ENCODE measurements at places on chromosomes 4 and X. TPM values are rescaled to one million over a fixed set of nuclear protein-coding genes. Genes with fewer than 3 reads are reported as not detected.

STBD1 gene
- 1.9 TPM for total RNA-seq

EGFL6 gene
- 0.29 TPM for total RNA-seq

USP17L18 gene
- total RNA-seq = not detected

ZMYM3 gene
- total RNA-seq = 92.4 TPM

CCSER1 gene
- 11.6 TPM for total RNA-seq

RRH gene
- 0.33 TPM for total RNA-seq

ANXA3 gene
- total RNA-seq = 123 TPM

S100G gene
- not detected for total RNA-seq

ANAPC4 gene
- total RNA-seq = 48.4 TPM

SPANXN3 gene
- not detected for total RNA-seq

SMIM10 gene
- 2.2 TPM for total RNA-seq

FAM47E gene
- 3.4 TPM for total RNA-seq

FSTL5 gene
- total RNA-seq = 10.6 TPM

ENPEP gene
- total RNA-seq = 1.4 TPM

RAB41 gene
- total RNA-seq = not detected

RAB9B gene
- total RNA-seq = 2.4 TPM

OTUD4 gene
- total RNA-seq = 40.8 TPM

ODAM gene
- not detected for total RNA-seq

DUSP21 gene
- not detected for total RNA-seq

KLHL2 gene
- 22.1 TPM for total RNA-seq

MBNL3 gene
- total RNA-seq = 9.7 TPM

DHRSX gene
- total RNA-seq = 61.0 TPM

CLDN34 gene
- total RNA-seq = 0.42 TPM

INTU gene
- total RNA-seq = 18.8 TPM

CNGA1 gene
- total RNA-seq = 1.00 TPM

FAM241A gene
- total RNA-seq = 0.22 TPM

USP27X gene
- 7.6 TPM for total RNA-seq

SPARCL1 gene
- total RNA-seq = 0.41 TPM

RBM3 gene
- 140 TPM for total RNA-seq

ZFP42 gene
- total RNA-seq = 5.5 TPM

ZCCHC18 gene
- 5.1 TPM for total RNA-seq

FAM149A gene
- total RNA-seq = 13.5 TPM

NXF3 gene
- not detected for total RNA-seq

GLRA2 gene
- total RNA-seq = not detected

HTR2C gene
- 0.07 TPM for total RNA-seq

GPRASP2 gene
- total RNA-seq = 11.4 TPM

GSX2 gene
- not detected for total RNA-seq

MID1 gene
- total RNA-seq = 32.5 TPM

CENPI gene
- 13.2 TPM for total RNA-seq

HPF1 gene
- 28.5 TPM for total RNA-seq

PABPC5 gene
- total RNA-seq = 2.6 TPM

RPGR gene
- 32.3 TPM for total RNA-seq

KLB gene
- total RNA-seq = 0.43 TPM

TLR10 gene
- 1.7 TPM for total RNA-seq

RTL5 gene
- total RNA-seq = 21.1 TPM

SHROOM2 gene
- 10.5 TPM for total RNA-seq

CPEB2 gene
- total RNA-seq = 3.5 TPM

FGF13 gene
- total RNA-seq = 20.7 TPM

CSAG2 gene
- not detected for total RNA-seq

BEX5 gene
- total RNA-seq = 26.8 TPM

PNMA3 gene
- 32.8 TPM for total RNA-seq
